ENCODE measurements at places on chromosomes 7 and 10.

- no peak for DNase-seq
These were observed 124.9 kb downstream of the ANLN start for GRCh38 chr7:36514289-36515243.

GRCh38 chr10:132037676-132037975, 28.1 kb upstream of the JAKMIP3 start:
- DNase-seq: no peak

DNA sequence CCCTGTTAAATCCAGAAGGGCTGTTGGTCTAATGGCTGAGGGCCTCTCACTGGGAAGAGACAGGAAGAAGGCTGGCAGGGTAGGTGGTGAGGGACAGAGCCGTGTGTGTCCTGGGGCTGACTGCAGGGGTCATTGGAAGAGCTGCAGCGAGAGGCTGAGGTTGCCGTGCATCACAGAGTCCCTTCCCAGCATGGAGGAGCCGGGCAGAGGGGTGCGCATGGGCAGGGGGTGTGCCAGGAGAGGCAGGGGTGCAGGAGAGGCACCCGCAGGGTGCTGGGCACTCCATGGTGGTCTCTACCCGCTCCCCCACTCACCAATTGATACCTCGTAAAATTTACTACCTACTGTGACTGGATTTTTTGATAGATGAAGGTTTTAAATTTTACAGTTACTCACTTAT, 124.3 kb downstream of the ACTR3B start:
- DNase-seq: no peak

DNA sequence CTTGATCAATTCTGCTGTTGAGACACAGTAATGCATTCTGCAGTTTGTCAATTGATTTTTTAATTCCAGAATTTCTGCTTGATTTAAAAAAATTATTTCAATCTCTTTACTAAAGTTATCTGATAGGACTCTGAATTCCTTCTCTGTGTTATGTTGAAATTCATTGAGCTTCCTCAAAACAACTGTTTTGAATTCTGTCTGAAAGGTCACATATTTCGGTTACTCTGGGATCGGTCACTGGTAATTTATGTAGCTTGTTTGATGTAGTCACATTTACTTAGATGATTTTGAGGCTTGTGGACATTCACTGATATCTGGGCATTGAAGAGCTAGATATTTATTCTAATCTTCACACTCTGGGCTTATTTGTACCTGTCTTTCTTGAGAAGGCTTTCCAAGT, 67.2 kb upstream of the NME8 start:
- DNase-seq: no peak

GRCh38 chr10:61732629-61733278, 70.0 kb downstream of the CABCOCO1 start:
- DNase-seq: no peak

- no peak for DNase-seq
These were observed 241.1 kb upstream of the CTBP2 start for GRCh38 chr10:125401462-125401861.

DNA sequence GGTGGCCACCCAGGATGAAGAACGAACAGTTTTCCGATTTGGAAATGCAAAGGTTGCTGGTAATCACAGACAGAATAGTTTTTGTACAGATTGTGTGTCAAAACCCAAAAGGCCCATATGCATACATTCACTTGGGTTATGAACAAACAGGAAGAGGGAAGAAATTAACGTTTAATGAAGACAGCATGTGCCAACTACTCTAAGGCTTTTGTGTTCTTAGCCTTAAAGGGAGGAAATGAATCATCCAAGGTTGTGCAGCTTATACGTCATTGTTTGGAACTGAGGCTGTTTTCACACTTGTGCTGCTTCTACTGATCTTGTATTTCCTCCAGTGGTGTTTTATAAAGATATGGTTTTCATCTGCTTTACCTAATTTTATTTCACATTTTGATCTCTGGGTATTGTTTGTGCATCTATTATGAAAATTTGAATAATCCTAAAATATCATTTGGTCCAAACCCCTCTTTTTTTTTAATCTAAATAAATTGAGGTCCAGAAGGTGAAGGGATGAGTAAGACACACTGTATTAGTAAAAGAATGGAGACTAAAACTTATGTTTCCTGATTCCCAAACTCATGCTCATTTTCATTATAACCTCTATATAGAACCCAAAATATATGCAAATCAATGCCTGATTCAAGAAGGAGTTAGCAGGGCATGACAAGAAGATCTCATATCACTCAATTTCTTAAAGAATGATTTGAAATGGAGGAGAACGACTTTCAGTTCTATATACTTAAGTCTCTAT, 373.1 kb downstream of the THSD7A start:
- no peak for DNase-seq

- DNase-seq: no peak
These were observed 48.1 kb upstream of the TARP start for GRCh38 chr7:38321515-38321944.

GRCh38 chr10:122263971-122264370, 7.1 kb upstream of the BTBD16 start:
- no peak for DNase-seq

DNA sequence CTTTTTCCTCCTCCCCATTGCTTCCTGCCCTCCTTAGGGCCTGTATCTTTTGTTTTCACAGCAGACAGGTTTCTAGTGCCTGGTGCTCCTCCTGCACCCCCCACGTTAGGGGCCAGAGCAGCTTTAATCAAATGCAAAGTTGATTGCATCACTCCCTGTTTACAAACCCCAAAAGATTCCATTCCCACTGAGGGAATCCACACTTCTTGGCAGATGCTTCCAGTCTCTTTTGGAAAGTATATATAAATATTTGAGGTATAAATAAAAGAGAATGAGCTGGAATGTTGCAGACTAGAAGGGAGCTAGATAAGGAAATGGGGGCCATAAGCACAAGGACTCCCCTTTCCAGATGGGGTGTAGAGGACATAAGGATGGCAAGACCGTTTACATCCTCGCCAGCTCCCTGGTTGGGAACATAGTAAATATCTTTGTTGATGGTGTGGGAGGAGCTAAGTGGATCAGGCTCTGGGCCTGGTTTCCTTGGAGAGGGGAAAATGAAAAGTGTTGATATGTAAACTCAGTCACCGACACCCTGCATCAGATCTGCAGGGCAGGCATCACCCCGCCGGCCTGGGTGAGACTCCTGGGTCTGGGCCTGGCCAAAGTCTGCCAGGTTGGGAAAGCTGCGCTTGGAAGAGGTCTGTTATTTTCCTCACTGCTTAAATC, 6.2 kb downstream of the RARRES2 start:
- DNase-seq: no peak
